ENCODE measurements at places on chromosomes 12 and 14.
A peak's percentile ranks its signal among the peaks of the same experiment; 100 is the strongest.

DNA sequence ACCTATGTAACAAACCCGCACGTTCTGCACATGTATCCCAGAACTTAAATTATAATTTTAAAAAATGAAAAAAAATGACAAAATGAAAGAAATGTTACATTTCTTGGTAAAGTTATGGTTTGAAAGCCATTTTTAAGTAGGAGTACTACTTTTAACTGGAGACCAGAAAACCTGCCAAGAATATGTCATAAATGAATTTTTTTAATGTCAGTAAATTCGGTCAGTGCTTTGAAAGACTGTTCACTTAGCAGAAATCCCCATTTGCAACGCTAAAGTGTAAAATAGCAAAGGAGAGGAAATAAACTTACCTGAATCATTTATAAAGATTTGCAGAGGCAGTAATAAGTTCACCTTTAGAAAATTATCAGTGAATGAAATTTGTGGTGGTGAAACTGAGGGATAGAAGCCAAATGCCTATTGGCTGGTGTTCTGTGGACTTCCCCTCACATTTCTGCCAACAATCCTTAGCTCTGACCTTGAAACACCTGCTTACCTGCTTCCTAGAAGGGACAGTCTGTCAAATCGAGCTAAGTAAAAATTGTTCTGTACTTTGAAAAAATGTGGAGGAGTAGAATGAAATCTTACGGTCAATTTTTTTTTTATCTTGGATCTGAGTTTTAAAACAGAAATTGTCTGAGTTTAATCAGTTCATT is 714.2 kb downstream of the SLC6A15 start:
- DNase-seq: no peak

DNA sequence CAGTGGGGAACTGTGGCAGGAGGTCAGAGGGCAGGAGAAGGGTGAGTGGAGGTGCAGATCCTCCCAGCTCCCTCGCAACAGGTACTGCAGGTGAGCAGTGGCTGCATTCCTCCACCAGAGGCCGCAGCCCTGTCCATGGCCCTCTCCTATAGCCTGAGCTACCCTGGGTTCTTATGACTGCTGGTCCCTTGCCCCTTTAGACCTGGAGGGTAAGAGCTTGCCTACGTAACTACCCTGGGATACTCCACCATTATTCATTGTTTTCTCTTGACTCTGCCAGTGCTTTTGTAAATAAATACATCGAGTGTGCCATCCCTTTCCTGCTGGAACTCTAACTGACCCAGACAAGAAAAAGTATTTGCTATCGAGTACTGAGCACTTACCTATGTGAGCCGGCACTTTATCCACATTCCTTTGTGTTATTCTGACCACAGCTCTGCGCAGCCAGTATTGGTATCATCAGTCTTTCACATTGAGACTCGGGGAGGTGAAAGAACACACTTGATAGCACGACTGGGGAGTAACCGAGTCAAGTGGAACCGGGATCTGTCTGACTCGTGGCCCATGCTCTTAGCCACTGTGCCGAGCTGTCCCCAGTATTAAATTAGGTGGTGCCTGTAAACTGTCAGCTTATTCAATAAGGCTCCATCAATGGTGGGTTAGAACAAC is 38.5 kb downstream of the LTBP2 start:
- no peak for DNase-seq

DNA sequence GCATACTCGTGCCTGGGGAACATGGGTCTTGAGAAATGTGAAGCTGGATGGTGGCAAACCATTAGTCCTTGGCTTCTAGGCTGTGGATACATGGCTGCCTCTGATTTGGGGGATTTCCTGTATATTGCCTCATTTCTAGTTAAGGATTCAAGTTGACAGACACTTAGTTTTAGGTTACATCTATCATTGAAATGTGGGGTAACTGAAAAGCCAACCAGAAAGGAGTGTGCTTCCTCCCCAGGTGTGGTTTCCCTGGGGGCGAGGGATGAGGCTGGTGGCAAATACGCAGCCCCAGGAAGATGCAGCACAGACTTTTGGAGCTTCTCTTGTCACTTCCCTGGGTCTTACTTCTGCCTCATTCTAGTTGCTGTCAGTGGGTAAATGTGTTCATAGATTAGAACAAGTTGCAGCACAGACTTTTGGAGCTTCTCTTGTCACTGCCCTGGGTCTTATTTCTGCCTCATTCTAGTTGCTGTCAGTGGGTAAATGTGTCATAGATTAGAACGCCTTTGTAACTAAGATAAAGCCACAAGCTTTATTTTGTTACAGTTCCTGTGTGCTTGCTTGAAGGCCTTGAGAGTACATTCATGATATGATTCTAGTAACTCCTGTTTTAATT is 85.1 kb downstream of the BORCS5 start:
- no peak for DNase-seq

DNA sequence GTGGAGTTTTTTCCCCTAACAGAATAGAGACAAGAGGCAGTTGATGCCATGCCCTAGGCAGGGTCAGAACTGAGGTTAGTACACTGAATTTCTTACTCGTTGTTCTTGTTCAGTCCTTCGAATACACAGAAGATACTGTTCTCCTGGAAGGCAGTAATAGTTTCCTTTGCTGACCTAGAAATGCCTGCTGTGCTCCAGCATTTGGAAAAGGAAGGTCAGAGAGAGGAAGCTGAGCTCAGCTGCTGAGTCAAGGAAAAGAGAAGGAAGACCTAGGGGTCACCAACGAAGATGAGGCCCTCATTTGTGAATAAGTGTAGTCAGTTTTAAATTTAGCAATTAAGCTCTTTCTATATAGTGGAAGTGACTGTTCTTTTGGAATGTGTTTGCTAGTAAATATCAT is 100.1 kb downstream of the CRADD start:
- no peak for DNase-seq

DNA sequence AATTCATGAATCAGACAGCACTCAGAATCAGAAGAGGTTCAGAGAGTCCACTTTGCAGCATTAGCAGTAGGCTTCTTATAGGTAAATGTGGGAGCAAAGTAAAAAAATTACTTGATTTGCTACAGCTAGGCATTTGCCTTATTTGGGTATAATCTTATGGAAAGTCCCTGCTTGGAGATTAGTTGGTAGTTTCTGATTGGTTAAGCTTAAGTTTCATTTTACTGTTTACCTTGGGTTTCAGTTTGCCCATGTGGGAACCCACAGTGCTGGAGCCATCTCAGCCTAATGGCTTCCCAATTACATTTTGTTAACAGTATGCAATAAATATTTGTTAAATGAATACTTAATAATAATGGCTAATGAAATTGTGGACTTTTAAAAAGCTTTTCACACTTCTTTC is 311.0 kb upstream of the FLRT2 start:
- no peak for DNase-seq

GRCh38 chr12:49060237-49061156 is at the start of gene KMT2D:
KMT2D (minus strand) TSS chr12:49060794; CDS start chr12:49055324, 5,470 bp downstream.
- peak; percentile 92 for DNase-seq

GRCh38 chr14:94646066-94646465 is 33.9 kb downstream of the SERPINA3 start:
- no peak for DNase-seq

- no peak for DNase-seq
Observed at GRCh38 chr14:87419925-87420324, 573.1 kb downstream of the GALC start.

GRCh38 chr12:7130701-7131501 is 730 bp downstream of the CLSTN3 start:
- no peak for DNase-seq

DNA sequence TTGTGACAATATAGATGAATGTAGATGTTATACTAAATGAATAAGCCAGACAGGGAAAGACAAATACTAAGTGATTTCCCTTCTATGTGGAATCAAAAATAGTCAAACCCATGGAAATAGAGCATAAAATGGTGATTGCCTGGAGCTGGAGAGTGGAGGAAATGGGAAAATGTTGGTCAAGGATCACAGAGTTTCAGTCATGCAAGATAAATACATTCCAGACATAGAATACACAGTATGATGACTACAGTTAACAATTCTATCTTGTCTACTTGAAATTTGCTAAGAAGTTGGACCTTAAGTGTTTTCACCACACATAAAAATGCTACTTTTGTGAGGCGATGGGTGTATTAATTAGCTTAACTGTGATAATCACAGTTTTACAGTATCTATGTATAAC is 1182.7 kb downstream of the AACS start:
- no peak for DNase-seq

GRCh38 chr12:85662207-85662602 is 174.0 kb downstream of the RASSF9 start:
- no peak for DNase-seq

DNA sequence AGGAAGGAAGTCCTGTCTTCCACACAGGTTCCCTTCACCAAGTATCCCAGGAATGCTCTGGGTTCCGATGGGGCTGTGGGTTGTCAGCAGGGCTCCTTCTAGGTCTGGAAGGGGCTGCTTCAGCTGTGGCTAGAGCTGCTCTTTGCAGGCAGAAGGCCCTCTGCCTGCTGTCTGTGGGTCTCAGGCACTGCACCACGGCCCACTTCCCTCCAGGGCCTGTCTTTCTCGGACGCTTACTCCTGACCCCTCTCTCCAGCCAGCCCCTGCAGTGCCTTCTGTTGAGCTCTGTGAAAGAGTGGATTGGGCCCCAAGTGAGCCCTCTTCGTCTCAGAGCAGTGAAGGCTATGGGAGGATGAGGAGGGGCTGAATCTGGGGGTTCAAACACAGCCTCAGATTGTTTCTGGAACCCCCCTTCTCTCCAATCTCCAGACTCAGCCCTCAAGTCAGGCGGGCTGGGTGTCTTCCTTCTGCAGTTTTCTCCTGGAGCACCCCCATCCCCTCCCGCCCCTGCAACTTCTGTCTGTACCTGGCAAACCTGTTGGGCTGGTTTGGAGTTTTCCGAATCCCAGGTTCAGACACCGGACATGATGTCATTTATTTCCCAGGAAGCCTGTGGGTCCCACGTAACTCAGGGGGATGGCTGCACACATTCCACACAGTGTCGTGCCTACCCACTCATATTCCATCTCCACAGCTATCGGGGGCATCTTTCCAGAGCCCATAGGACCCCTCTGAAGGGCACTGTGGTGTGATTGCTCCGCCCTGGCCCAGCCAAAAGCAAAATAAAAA is 24.9 kb upstream of the SPPL3 start:
- DNase-seq: no peak

- DNase-seq: no peak
Observed at GRCh38 chr12:31233061-31233730, 92.8 kb downstream of the SINHCAF start.

- DNase-seq: peak; percentile 95
Observed at GRCh38 chr12:2163177-2163941, 110.6 kb downstream of the CACNA1C start.

GRCh38 chr14:102822311-102822863 is 45.1 kb downstream of the TRAF3 start:
- no peak for DNase-seq

DNA sequence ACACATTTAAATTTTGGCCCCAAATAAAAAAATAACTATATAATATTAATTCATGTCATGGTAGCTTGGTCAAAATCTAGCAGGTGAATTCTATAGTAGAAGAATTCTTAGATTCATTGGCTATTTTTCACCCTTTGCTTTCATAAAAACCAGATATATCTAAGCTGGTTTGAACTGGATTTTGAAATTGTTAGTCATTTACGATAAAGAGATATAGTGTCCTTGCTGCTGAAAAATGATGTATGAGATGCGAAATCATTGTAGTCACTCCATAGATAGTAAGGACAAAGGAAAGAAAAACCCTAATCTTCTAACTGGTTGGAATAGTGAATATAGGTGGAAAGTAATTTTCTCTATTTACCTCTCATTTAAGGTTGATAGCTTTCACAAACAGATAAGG is 12.2 kb upstream of the HIF1A start:
- DNase-seq: no peak

- DNase-seq: no peak
Observed at GRCh38 chr12:104673696-104674482, 217.1 kb downstream of the CHST11 start.

GRCh38 chr14:65335411-65335947 is 77.1 kb upstream of the FUT8 start:
- no peak for DNase-seq

DNA sequence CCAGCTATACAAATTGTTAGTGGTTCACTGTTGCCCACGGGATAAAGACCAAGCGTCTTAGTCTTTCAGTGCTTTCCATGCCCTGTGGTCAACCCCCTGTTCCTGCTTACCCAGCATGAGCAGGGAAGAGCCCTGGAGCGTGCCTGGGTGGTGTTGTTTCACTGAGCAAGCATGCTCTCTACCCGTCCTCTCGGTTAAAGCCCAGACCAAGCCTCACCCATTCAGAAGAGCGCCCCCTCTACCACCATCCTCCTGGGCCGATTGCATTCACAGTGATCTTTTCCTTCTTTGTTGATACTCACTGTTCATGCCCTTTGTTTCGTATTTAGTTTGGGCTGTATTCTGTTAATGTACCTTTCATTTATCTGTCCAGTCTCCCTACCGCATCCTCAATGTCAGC is 25.1 kb downstream of the DYRK4 start:
- DNase-seq: no peak

GRCh38 chr14:24246765-24247212 is 4.4 kb upstream of the TINF2 start:
- no peak for DNase-seq

- DNase-seq: peak; percentile 15
Observed at GRCh38 chr12:8038659-8039114, 6.2 kb downstream of the FOXJ2 start.

DNA sequence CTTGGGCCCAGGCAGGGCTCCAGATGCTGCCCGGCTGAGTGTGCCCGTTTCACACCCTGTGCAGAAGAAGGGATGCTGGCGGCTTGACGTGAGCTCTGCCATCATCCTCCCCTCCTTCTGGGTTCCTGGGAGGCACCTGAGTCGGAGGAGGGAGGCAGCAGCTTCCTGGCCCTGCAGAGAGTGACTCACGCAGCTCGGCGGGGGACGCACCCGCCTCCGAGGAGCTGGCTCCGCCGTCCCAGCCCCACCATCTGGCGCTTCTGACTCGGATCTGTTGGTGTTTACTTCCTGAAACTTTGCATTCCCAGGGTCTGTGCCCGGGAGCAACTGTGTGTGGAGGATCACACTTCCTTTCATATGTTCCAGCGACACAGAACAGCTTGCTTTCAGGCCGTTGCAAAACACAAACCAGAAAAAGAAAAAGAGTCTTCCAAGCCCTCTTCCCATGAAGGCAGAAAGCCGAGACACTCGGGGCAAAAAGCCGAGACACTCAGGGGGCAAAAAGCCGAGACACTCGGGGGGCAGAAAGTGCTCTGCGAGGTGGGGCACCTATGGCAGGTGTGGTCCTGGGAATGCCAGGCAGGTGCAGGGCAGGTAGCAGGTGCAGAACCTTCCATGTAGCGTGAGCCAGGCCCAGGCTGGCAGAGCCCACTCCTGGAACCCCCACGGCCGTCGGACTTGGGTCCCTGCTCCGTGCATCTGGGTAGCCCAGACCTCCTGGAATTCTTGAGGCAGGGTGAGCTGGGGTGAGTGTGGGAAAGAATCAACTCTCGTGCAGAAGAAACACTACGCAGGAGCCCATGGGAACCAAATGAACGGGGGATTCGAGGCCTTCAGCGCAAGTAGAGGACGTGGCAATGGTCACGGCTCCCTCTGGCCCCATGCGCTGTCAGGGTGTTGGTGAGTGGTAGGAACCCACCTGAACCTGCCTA is 27.6 kb upstream of the GALNT9 start:
- no peak for DNase-seq

- no peak for DNase-seq
Observed at GRCh38 chr12:47896633-47897032, 8.2 kb downstream of the VDR start.
